ENCODE measurements at places on chromosomes 7 and 10.

GRCh38 chr7:17371671-17372524 lies 73.4 kb downstream of the AHR start:
- DNase-seq = no peak

- DNase-seq = no peak
These were observed 1.7 kb downstream of the AKR1B1 start for GRCh38 chr7:134457210-134457609.

GRCh38 chr7:115631782-115632181 lies 398.8 kb downstream of the TFEC start:
- DNase-seq = no peak

DNA sequence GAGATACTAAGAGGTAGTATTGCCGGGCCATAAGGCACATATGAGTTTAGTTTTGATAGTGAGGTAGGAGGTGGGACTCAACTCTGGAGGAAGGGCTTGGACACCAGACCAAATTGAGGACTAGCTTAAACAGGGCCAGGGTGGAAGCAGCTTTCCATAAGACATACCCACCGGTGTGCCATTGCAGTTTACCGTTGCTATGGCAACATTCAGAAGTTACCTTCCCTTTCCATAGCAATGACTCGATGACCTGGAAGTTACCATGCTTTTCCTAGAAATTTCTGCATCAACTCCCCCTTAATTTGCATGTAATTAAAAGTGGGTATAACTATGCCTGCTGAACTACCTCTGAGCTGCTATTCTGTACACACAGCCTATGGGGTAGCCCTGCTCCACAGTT lies 10.9 kb upstream of the SNX10 start:
- DNase-seq = no peak

GRCh38 chr7:133540096-133540860 lies 287.4 kb downstream of the EXOC4 start:
- DNase-seq = no peak

DNA sequence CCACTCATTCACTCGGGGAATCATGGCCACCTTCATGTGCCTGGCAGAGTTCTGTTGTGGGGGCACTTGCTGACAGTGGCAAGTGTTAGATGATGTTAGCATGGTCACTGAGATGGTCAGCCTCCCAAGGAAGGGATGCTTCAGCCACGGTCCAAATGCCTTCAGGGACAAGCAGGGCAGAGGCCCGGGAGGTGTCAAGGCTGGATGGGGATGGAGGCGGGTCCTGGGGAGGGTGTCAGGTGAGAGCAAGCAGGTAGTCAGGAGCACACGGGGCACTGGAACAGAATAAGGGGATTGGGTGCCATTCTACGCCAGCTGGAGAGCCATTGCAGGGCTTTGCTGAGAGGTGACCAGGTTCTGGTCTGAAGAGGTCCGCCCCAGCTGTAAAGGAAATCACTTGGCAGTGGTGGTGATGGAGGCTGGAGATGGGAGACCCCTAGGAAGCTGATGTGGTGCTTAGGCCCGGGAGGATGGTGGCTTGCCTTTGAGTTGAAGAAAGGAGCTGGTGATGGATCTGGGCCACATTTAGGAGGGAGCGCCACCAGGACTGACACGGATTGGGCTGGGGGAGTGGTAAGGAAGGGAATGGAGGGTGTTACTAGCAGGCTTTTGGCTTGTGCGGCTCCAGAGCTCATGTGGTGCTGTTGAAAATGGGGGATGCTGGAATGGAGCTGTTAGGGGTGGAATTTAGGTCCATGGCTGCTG lies 24.1 kb downstream of the AGAP3 start:
- DNase-seq = no peak

DNA sequence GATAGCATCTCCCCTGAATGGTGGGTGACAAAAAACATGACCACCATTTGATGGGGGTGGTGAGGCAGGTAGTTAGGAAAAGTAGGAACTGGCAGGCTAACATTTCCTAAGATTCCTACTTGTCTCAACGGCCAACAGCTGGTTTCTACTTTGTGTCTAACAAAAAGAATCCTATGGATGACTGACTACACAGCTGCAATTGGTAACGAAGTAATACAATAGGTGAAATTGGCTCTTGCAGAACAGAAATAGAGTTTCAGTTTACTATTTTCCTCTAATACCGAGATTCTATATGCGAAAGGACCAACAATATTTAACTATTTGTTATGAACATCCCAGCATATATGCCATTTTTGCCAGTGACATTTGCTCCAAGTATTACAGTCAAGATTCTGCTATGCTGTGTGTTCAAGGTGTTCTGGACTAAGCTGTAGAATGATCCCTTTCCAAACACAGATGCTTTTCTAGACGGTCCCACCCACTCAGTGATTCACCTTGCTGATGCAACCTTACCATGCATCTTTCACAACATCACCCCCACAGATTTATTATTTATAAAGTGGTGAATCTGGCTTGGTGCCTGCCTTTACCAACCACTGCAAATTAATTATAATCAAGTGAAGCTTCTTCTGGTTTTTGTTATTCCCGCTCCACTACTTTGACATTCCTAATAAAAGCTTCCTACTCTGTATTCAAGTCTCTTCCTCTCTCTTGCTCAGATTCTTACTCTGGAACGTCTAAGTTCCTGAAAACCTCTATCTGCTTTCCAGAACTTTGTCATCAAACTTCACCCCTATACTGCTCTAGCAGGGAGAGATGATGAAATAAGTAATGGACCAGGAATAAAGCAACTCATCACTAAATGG lies 16.8 kb downstream of the BBIP1 start:
- DNase-seq = no peak

DNA sequence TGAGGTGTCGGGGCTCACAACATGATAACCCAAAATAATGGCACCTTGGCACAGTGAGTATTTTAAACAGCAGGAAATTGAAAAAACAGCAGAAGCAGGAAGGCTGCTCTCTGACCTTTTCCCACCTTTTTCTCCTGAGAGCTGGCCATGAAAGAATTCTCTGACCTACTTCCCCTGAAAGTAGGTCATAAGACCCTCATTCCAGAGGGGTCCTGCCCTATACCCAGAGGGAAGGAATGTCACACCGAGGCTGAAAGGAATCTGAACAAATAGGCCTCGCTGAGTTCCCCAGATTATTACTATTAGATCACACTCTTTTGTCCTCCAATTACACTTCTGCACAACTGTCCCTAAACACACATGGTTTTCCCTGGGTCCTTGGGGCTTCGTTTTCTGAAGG lies 18.8 kb downstream of the CPVL start:
- DNase-seq = no peak

- no peak for DNase-seq
These were observed 73.7 kb upstream of the TMEM229A start for GRCh38 chr7:124106575-124106974.

DNA sequence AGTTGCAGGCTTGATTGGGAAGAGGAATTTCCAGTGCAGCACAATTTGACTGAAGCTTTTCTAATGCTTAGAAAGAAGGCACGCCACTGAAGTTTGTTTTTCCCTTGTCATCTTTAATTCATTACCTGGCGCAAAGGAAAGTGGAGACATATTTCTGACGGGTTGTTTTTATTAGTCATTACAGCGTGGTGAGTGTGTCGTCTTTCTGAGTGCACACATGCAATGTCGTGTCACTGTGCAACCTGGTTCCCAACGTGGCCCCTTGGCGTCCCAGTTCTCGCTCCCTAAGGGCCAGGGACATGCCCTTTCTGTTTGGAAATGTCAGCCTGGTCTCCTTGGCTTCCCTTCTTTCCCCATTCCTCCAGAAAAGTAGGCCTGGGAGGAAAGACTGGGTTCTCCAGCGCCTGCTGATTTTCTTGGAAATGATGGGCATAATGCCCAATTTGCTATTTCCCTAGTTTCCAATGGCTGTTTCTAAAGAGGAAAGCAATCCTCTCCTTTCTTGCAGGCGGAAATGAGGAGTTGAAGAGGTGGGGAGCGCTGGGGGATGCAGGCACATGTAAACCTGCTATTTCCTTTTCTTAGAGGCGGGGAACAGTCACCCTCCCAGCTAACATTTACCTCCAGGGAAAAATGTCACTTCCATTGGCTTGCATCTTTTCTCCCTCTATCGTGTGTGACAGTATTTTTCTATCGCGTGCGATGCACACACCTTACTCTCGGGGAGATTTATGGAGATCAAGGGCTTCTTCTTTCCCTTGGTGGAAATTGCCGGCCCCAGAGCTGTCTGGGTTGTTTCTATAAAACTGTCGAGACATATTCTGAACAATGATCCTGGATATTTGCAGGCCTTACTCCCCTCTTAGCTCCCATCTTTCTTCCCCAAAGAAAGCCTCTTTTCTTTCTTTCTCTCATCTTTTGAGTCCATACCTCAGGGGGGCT lies 249.8 kb downstream of the ARHGAP12 start:
- no peak for DNase-seq

DNA sequence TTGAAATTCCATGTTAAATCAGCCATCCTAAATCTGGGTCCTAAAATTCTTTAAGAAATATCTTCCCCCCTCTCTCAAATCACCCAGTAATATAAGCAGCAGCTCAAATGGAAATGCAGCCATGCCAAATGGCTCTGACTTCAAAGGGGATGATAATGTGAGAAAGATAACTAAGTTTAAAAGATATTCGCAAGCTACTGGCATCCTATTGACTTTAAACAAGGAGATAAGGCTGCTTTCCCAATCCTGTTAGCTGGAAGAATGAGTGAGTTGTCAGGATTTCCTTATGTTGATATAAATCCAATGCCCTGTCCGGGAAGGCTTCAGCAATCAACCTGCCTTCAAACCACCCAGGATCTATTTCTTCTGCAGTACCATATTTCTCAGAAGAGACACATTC lies 172.0 kb downstream of the FANK1 start:
- DNase-seq = no peak

DNA sequence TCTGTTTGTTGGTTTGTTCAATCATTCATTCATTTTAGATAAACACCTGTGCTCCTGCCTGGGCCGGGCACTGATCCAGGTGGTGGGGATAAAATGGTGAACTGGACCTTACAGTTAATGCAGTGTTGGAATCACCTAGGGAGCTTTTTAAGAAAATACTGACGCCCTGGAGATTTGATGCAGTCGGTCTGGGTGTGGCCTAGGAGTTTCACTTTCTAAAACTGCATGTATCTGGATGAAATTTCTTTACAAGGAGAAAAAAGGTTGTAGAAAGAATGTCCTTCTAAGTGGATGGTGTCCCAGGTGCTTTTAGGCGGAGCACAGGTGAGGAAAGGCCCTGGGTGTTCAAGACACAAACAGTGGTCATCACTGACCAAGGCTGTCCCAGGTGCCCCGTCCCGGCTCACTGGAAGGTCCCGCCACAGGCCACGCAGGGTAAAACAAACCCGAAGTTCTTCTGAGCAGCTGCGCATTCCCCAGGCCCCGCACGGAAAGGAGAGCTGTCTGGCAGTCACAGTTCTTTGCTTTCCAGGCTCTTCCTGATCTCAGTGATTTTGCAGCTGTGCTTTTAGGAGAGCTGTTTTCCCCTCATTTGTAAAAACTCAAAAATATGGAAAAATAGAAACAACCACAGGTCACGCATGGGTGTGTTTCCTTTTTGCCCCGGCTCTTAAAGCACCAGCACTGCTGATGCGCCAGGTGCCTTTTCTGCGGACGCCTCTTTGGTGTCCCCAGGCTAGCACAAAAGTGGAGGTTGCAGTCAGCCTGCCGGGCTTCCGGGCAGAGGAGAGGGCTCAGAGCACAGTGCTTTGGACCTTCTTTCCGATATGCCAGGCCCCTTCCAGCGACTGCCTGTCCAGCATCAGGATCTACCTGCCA lies 161.9 kb downstream of the GRK5 start:
- DNase-seq = peak; percentile 70

DNA sequence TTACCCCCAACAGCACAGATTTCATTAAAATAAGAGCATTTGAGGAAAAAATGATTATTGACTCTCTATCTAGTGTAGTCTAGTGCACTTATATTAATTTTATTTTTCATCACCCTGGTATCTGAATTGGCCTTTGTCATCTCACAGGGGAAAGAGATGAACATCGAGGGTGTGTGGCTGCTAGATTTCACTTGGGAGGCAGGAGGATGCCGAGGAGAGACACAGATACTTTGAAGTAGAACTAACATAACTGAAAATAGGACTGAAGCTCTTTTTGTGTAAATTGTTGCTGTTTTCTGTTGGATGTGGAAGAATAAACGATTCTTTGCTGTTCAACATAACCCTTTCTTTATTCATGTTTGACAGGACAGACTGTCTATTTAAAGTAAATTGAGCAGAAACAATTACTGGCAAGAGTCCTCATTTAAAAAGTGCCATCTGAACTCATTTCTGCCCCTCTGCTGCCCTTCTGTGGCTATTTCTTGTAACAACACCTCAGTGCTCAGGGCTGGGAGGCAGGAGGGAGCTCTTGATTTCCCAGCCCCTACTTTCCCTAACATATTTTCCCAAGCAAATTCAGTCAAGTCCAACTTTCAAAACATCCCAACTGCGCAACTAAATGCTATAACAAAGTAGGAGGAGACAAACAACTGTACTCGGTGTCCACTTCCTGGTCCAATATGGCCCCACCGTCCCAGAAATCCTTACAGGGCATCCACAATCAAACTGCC lies 15.6 kb downstream of the LYZL1 start:
- DNase-seq = peak; percentile 31

- DNase-seq = peak; percentile 27
These were observed 26.6 kb downstream of the TBXAS1 start for GRCh38 chr7:139855498-139856270.

DNA sequence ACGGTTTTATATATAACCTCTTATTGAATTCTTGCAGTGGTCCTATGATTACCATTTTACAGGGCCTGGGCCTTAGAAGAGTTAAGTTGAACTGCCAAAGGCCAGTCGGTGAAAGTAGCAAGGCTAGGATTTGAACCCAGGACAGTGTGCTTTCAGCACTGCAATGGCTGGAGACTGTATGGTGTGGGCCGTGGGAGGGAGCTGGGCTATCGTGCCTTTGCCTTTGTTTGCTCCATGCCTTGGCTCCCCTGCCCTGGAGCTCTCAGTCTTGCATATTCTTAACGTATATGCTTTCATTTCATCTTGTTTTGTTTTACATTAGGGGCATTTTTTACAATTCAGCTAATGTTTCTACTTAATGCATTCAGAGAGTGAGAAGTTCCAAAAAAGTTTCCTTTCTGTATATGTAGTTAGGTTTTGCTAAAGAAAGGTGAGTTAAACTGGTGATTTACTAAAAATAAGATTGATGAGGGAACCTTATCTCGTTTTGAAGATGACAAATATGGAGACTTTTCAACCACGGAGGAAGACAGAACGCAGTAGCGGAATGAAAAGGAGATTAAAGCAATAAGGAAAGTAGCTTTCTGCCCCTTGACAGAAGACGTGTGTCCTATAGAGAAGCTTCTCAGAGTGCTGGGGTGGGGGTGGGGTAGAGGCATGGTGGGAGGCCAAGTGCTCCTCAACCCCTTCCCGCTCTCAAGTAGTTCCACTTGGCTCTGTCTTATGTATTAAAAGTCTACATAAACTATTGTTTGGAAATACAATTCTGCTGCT lies 82.5 kb downstream of the RTKN2 start:
- no peak for DNase-seq

- no peak for DNase-seq
These were observed 363.4 kb upstream of the MKI67 start for GRCh38 chr10:128489324-128490247.

Data from GM12891 (cell line).